ENCODE measurements at places on chromosomes 7 and 10.

GRCh38 chr7:69882269-69882668 is 284.0 kb downstream of the AUTS2 start:
- no peak for DNase-seq

DNA sequence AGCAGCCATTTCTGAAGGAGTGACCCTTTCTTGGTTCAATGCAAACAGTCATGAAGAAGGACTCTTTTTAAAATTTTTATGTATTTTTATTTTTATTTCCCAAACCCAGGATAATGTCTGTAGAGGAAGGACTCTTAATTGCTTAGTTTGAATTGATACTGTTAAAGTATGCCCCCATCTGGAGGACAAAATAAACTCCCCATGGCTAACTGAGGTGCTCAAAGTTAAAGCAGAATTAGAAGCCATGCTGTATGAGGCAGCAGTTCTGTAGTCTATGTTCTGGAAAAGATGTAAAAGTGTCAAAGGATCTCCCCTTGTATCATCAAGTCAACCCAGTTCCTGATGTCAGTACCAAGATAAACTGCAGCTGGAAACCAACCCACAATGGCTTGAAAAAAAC is 617.9 kb upstream of the GRM3 start:
- no peak for DNase-seq

GRCh38 chr10:104005172-104005863 is 38.4 kb downstream of the SLK start:
- no peak for DNase-seq

GRCh38 chr10:30992681-30993080 is 39.0 kb downstream of the ZNF438 start:
- DNase-seq, result no peak
